Activated T-cell treated with anti-CD3 and anti-CD28 coated beads, Interleukin-2, amount 50 U/mL, for 48 hours (primary cell): ENCODE measurements at places on chromosomes 2 and 18.

DNA sequence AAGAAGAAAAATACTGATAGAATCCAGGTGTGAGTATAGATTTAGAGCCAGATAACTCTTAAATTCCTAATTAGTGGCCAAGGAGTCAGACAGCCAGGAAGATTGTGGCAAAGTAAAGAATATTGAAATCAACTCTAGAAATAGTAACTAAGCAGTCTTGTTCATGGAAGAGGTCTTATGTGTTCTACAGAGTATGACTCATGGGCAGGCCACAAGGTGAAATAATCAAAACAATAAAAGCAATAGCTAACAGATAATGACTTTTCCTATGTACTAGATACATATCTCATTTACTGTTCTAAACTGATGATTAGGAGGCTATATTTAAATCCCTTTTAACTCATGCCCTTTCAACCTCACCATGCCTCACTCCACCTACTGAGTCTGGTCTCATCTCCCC, 227.4 kb upstream of the COL3A1 start:
- DNase-seq: no peak

GRCh38 chr2:8600456-8600855, 81.4 kb upstream of the ID2 start:
- DNase-seq: no peak

- DNase-seq: no peak
These were observed 34.3 kb upstream of the CD226 start for GRCh38 chr18:69981948-69982347.

DNA sequence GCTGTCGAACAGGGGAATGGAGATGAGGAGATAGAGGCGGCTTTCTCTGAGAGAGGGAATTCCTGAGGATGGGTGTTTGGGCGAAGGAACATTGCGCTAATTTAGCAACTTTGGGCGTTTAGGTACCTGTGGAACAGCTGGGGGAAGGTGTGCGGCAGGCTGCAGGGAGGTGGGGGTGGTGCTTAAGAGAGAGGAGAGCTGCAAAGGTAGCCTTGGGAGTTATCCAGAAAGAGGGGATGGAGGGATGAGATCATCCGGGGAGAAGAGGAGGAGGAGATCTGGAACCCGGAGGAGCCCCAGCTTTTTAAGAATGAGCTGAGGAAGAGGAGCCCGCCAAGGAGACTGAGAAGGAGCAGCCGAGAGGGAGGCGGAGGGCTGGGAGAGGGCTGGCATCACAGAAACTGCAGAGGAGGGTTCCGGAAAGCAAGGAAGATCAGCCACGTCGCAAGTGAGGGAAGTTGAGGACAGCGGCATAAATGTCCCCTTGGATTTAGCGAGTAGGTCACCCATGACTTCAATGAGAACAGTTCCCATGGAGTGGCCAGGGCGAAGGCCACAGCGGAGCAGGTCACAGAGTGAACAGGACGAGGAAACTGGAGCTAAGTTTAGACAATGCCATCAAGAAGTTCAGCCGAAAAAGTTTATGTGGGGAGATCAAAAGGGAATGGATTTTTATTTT, 174.7 kb downstream of the KLHL29 start:
- DNase-seq: no peak

- no peak for DNase-seq
These were observed 609 bp upstream of the ZNF2 start for GRCh38 chr2:95165030-95165370.

- no peak for DNase-seq
These were observed 1.8 kb upstream of the DUSP2 start for GRCh38 chr2:96146881-96147592.

GRCh38 chr2:37829616-37830395, 95.3 kb upstream of the RMDN2 start:
- no peak for DNase-seq

DNA sequence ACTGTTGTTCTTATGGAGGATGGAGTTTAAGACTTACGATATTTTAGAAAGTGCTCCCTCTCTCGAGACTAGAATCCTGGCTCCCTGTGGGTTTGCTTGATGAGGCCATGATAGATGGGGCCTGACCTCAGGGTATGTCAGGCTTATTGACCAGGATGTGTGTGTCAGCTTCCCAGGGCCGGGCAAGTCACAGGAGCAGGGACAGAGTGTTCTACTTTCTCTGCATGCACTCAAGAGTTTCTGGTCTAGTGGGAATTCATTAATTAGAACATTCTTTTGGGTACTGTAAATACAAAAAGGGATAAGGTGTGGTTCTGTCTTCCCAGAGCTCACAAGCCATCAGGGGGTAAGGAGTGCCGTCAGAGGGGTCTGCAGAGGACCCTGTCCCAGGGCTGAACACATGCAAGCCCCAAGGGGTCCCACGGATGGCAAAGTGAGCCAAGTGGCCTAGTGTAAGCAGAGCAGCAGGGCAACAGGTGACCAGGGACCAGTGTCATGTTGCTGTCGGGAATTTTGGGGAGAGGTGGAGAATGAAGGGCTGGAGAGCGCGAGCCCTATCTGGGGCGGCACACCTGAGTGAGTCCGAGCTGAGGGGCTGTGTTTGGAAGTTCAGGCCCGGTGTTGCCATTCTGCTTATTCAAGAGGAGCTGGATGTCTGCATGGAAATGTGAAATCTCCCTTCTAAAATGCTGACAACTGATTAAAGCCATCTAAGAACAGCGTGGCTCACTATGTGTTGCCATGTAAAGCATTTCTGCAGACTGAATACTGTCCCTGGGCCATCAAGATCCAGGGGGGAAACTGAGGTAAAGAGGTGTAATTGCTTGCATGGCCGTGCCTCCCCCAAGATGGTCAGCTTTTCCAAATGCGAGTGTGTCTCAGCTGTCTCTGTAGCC, 91.4 kb downstream of the TGFA start:
- DNase-seq: no peak

GRCh38 chr18:63199743-63200241, 119.8 kb downstream of the BCL2 start:
- no peak for DNase-seq

GRCh38 chr2:217741381-217741955, 261.3 kb downstream of the TNS1 start:
- peak; percentile 7 for DNase-seq

DNA sequence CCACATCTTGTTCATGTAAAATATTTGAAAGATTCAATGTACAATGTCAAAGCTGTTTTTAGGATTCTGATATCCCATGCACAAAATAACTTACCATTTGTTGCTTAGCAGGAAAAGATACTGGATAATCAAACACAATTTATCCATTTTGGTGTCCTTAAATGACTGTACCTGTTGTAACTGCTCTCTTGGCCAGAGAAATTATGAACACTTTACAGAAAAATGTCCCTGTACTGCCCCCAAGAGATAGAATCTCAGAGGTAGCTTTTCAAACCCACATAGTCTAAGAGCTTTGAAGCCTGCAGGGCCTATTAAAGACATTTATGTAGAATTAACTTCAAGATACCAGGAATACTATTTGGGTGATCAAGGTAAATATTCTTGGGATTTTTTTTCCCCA, 12.2 kb upstream of the ME2 start:
- DNase-seq: no peak

- DNase-seq: no peak
These were observed 7.3 kb downstream of the PLA2R1 start for GRCh38 chr2:160054984-160055725.

DNA sequence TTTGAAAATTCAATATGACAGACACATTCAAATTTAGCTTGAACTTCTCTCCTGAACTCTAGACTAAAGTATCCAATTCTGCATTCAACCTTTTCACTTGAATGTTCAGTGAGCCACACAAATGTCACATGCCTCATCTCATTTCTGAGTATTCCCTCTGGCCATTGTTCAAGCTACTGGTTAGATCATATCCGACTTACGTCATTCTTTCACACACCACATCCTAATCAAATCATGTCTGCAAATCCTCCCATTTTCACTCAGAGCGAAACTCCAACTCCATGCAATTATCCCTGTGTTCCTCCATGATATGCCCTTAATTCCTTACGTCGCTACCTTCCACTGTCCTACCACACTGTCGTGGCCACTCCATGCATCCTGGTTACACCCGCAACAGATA, 425.1 kb downstream of the CBLN2 start:
- no peak for DNase-seq

- DNase-seq: no peak
These were observed 245.4 kb downstream of the METTL4 start for GRCh38 chr18:2325933-2326332.

DNA sequence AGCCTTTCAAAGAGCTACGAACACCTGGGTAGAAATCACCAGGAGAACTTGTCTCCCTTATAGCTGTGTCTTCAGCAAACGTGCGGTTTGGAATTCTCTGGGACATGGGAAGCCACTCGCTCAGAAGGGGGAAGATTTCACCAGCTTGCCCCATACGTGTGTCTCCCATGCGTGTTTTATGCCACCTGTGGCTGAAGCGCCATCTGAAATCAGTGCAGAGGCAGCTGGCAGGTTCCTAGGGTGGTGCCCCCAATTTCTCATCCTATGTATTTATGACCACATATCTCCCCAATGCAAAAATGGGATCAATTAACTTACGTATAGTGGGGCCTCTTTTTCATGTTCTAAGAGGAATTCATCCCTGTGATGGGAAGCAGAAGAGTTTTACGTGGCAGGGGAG, 81.6 kb downstream of the TPO start:
- DNase-seq: no peak

- DNase-seq: no peak
These were observed 188.0 kb upstream of the DCC start for GRCh38 chr18:52152036-52152435.

- no peak for DNase-seq
These were observed 105.0 kb upstream of the LINC00305 start for GRCh38 chr18:64253873-64254272.

DNA sequence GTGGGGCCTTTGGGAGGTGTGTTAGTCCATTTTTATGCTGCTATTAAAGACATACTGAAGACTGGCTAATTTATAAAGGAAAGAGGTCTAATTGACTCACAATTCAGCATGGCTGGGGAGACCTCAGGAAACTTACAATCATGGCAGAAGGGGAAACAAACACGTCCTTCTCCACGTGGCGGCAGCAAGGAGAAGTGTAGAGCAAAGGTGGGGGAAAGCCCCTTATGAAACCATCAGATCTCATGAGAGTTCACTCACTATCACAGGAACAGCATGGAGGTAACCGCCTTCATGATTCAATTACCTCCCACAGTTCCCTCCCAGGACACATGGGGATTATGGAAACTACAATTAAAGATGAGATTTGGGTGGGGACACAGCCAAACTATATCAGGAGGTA, 187.1 kb upstream of the OSR1 start:
- DNase-seq: no peak

DNA sequence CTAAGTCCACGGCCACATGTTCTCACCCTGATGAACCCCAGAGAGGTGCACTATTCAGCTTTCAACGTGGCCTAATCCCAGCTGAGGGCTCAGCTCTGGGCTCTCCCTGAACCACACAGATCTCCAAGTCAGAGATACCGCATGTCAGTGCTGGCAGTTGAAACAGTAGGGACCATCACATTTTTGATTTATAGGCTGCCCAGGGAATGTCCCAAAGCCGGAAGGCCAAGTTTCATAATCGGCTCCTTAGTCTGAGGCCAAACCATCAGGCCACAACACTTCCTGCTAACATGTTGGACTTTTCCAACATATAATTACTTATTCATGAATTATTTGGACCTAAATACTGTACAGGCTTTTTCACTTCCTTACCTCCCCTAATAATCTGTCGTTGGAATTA, 91.9 kb upstream of the KLHL29 start:
- no peak for DNase-seq

DNA sequence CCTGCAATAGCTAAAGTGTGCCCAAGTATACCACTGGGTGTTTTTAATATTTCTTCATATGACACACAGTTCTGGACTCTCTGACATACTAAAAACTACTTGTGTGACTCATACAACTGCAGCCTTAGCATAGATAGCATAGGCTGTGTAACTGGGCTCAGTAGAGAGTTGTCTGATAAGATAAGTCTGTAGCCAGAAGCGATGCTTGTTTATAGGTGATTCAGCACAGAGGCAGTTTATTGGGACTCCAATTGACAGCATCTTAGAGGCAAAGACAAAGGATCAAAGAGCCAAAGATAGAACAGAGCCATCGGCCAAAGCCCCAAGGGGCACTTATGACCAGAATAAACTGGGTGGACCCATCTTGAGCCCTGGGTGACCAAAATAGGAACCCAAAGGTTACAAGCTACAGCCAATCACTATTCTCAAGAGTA, 42.3 kb downstream of the AAK1 start:
- no peak for DNase-seq

DNA sequence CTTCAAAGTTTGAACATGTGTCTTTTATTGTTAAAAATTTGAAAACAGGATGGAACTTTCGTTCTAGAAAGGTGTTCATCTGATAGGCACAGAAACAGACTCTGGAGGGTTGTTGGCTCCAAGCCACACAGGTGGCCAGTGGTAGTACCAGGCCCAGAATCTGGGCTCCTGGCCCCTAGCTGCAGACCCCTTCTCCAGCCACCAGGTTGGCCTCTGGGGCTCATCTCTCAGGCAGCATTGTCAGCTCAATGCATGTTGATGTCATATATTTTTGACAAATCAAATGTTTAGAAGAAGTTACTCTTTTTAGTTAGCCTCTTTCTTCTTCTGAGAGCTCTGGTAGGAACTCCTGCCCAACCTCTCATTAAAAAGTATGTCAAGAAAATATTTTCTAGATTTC, 34.5 kb upstream of the CHRNA1 start:
- no peak for DNase-seq

DNA sequence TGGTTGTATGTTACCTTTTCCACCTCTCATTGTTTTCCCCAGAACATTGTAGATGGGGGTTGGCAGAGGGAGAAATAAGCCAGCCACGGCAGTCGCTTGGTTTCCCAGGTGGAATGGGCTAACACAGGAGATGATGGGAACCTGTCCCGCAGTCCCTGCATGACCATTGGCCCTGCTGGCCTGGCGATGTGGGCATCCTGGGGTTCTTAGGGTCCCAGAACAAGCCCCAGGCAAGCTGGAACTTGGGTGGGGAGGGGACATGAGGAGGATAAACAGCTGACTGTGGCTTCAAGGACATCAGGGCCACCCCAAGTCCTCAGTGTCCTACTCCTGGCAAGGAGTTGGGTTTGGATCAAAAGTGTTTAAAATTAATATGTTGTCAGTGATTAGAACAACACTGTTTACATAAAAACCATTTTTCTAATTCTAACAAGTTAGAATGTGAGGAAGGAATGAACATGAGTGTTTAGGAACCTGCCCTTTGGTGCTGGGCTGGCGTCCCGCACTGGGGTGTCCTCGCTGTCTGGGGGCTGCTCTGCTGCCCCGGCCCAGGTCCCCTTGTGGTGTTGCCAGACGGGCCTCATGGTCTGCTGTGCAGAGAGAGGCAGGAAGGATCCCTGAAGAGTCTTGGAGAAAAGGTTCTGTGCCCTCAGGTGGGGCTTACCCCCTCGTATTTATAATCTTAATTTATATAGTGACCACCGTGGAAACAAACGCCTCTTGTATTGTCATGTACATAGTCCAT, 95.1 kb downstream of the USP40 start:
- no peak for DNase-seq
